NCI-H526 (cell line): ENCODE measurements at places on chromosomes 7 and 10.

DNA sequence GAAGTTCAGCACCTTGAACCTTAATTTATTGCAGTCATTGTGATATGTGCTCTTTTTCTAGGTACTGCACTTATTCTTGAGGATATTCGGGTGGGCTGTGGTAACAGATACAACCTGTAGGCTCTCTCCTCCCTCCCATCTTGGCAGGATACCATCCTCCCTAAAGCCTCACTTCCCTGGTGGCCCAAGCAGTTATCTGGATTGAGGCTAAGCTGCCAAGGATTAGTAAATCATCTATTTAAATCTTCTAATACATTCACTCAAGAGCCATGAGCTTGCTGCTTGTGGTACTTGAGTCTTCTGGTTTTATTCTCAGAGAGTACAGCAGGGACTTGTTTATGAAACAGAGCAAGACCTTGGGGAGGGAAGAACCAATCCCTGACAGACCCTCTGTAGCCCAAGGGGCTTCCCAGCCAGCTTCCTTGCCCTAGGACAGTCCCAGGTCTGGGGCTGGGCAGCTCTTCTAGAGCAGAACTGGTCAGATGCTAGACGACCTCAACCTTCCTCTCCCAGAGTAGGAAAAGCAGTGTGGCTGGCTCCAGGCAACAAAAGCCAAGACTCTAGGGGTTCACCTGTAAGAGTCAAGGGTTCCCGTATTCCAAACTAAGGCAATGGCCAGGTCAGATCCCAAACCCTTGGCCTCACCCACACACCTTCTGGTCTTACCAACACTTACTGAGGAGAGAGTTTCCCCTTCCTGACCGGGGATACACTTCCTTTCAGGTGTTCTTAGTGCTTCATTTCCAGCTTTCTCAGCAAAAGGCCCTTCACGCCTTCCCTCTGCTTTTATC lies 21.3 kb downstream of the WNT8B start:
- no peak for DNase-seq

DNA sequence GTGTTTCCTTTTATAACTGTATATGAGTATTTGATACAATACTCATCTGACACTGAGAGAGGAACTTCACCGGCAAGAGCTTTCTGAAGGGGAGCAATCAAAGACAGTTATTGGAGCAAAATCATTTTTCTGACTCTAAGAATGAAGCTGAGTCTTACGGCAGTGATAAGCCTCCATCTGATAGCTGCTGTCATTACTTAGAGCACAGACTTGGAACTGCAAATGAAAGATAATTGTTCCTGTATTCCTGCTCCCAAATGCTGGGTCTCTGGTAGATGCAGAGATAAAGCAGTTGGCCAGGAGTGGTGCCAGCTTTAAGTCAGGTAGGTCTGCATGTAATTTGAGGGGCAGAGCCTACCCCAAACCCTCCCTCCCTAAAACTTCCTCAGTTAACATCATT lies 2.3 kb upstream of the PALS2 start:
- DNase-seq: no peak

DNA sequence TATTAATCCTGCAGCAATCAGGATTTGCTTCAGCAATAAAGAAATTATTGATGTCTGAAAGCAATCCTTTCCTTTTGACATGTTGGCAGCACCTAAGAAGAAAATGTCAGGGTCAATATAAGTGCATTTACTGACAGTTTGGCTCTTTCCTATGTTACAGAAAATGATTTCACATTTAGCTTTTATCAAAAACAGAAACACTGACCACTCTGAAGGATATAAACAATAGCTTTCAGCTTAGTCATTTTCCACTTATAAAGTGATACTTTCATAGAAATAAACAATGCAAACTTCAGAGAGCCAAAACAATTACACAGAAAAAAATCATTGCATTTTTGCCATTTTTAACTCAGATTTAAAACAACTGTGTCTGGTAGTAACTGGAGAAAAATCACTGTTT lies 325.6 kb upstream of the KAT6B start:
- DNase-seq: no peak

GRCh38 chr10:49571388-49571787 lies 32.5 kb upstream of the ERCC6 start:
- no peak for DNase-seq

- DNase-seq: peak; percentile 81
Observed at GRCh38 chr7:80018941-80019808, 115.5 kb upstream of the GNAI1 start.

DNA sequence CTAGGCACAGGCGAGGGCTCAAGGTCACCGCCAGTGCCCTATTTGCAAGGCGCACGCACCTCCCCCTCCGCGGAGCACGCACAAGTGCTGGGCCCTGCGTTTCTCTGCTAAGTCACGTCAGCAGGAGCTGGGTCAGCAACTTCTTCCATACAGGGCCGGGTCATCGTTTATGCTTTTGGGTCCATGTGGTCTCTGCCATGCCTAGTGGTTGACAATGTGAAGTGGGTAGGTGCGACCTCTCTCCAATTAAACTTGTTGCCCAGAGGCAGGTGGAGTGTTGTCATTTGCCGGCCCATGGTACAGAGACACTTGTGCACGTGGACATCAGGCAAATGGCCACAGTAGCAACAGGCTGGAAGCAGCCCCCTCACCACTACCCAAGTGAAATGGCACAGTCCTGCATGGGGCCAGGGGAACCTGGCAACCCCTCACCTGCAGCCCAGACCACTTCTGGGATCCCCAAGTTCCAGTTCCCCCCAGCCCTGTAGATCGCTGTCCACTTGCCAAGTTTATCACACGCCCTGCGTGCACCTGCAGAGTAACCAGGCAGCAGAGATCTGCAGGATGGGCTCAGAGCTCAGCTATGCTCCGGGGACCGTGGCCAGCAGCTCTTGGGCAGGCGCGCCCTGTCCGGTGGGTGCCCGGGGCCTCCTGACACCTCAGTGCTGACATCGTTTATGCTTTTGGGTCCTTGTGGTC lies 86.1 kb upstream of the PPP2R2D start:
- no peak for DNase-seq

DNA sequence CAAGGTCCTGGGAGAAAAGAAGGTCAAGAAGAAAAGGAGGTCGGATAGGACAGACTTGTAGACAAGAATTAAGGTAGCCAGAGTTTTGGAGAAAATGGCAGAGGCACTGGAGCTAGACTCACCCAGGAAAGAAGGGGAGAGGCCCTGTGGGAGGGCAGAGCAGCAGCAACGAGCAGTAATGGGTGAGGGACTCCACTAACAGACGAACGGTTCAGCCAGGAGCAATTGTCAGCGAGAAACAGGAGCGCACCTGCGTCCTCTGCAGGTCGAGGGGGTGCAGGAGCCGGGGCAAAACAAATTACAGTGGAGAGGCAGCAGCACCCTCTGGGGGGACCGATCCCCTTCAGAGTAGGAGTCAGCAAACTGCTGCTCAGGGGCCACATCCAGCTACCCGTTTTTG lies 18.5 kb upstream of the IGFBP3 start:
- no peak for DNase-seq

DNA sequence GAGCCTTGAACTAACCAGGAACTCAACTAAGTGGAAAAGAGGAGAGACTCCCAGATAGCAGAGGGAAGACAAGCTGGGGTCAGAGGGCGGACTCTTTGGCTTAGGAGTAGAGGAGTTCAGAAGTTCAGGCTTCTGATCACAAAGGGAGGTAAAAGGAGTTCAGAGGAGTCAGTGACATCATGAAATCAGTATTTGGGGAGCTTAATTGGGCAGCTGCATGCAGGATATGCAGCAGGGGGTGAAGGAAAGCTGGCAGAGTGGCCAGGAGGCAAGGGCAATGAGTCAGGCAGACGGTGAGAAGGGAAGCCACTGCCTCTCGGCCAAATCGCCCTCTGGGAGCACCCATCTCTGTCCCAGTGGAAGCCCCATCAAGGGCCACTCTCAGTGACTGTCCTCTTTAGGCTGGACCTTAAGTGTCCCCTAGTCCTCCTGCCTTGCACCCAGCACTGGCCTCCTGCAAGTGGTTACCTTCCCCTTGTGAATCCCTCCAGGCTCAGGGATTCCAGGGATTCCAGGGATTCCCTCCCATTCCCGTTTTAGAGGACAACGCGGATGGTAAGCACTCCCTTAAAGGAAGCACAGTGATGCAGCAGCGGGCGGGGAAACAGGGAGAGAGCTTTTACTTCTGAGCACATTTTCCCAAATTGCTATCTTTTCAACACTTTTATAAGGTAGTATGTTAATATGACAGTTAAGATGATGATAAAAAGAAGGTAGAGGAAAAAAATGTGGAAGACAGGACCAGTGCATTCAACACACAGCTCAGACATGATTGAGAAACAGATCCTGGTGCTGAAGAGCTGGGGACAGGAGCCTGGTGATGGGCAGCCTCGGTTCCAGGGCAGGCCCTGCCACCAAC lies 72.6 kb downstream of the KCNMA1 start:
- no peak for DNase-seq

DNA sequence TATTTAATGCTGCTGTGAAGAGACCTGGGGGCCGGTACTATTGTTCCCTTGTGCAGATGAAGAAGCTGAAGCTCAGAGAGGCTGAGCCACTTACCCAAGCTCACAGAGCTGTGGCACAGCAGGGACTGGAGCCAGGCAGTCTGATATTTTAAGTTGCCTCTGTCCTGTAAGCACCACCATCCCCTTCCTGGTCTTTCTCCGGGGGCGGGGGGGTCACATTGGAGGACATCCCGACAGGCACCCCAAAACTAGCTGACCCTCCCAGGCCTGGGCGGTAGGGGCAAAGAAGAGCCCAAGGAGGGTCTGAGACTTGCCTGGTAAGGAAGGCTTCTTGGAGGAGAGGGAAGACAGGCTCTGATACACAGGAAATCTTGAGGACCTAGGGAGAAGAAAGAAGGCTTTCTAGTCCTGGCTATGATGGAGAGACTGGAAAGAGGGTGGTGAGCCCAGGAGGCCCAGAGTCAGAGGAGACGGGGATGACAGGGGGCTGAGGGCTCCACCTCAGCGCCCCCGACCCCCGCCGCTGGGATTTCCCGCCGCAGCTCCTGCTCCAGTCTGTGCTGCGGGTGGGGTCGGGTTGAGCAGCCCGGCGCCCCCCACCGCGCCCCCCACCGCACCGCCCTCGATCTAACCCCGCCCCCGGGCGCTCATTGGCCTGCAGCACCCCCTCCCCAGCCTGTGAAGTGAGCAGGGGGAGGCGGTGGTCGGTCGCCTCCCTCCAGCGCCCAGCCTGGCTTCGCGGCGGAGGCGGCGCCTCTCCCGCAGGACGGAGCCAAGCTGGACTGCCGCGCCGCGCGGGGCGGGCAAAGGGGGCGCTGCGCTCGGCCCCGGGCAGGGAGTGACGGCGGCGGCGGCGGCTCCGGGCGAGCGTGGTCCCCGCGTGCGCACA lies at the start of gene ADCYAP1R1:
ADCYAP1R1 (plus strand) TSS at position 711 of the 889 bp plus-strand sequence. CDS start 10,957 bp downstream, outside the sequence.
- peak; percentile 69 for DNase-seq

DNA sequence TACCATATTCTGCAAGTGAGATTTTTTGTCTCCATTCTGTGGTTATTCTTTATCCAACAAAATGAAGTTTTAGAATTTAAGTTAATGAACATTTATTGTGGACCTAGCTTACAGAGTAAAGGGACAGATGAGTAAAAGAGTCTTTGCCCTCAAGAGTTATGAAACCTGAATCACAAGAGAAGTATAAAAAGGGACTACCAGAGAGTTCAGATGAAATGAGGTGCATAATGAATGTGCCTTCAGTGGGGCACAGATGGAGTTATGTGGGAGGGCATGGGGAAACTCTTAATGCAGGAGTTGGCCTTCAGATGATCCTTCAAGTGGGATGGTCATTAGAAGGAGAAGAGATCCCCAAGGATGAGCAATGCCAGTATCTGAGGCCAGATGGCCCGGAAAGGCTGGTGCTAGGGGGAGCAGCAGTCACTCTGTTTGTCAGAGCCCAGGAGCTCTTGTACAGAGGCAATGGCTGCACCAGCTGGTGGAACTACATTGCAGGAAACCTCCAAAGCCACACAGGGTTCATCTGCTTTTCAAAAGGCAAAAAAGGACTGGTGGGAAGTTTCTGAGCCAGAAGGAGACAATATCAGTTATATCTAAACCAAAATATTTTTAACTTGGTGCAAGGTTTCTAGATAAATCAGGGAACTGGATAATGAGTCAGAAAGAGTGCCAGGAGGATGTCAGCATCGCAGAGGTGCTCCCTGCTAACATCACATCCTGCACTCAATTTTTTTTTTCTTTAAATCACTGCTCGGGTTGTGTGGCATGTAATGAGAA lies 162.0 kb downstream of the KLF6 start:
- no peak for DNase-seq

DNA sequence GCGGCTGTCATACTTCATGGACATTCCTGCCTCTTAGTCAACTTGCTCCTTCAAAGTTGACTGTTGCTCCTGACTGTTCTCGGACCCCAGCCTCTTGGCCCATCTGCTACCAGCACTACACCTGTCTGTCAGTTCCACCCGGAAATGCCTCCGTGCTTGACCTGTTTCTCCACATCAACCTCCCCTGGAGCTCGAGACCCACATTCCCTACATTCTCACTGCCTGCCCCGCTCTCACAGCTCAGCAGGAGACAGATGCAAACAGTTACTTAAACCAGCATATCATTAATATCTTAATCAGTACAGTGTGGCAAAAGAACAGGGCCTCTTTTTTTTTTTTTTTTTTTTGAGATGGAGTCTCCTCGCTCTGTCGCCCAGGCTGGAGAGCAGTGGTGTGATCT lies 174.3 kb downstream of the NRP1 start:
- no peak for DNase-seq

GRCh38 chr10:101887775-101888174 lies 44.2 kb upstream of the KCNIP2 start:
- no peak for DNase-seq

DNA sequence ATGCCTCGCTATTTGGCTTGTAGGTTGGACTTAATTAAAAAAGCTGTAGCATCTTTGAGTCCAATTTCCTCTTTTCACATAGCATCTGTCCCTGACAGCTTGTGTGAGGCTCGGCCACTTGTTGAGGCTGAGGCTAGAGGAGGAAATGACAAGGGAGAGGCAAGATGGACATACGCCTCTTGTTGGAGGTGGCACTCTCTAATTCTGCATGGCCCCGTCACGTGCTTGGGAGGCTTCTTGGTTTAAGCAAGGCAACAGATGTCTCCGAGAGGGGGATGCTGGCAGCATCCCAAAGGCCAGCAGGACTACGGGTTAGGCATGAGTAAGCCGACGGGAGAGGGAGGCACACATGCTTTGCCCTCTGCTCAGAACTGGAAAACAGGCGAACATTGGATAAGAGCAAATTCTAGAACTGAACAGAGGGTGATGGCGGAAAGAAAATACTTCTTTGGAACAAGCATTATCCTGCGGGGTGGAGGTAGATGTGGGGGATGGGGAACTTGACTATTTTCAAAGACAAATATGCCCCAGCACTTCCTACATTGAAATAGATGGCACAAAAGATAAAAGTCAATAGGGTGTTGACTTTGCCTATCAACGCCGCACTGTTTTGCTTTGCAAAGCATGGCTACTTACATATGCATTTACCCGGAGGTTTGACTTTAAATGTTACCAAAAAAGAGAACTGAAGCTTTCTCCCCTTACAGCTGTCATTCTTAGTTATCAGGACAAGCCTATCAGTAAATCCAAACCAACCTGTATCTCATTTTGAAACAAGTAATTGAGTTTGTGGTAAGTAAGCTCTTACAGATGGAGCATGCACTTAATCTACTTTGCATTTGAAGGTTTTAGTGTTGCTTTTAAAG lies 94.8 kb downstream of the CHN2 start:
- peak; percentile 99 for DNase-seq

GRCh38 chr7:107847168-107847835 lies 43.7 kb upstream of the DLD start:
- no peak for DNase-seq

GRCh38 chr7:39228946-39229345 lies 251.2 kb downstream of the POU6F2 start:
- no peak for DNase-seq

GRCh38 chr10:52170776-52171175 lies 143.3 kb upstream of the DKK1 start:
- DNase-seq: no peak

- DNase-seq: no peak
Observed at GRCh38 chr7:44849259-44849884, 1.5 kb upstream of the H2AZ2 start.

GRCh38 chr7:66238773-66239466 lies 33.8 kb downstream of the TPST1 start:
- no peak for DNase-seq
